ENCODE measurements at places on chromosomes 3 and 15.

GRCh38 chr3:113212150-113212843, 940 bp downstream of the BOC start:
- DNase-seq, result no peak

DNA sequence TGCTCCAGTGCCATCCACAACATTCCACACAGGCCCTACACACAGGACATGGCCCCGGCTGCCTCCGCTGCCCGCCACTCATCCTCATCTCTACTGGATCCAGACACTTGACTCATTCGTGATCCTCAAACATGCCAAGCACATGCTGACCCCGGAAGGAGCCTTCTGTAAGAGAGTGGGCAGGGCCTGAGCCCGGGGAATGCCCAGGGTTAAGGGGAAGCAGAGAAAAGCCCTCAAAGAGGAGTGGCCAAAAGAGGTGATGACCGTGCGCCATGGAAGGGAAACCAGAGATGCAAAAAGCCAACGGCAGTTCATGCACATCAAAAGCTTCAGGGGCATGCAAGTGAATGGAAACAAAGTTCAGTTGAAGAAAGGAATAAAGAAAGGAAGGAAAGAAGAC, 46.1 kb downstream of the RFTN1 start:
- DNase-seq, result peak; percentile 41

DNA sequence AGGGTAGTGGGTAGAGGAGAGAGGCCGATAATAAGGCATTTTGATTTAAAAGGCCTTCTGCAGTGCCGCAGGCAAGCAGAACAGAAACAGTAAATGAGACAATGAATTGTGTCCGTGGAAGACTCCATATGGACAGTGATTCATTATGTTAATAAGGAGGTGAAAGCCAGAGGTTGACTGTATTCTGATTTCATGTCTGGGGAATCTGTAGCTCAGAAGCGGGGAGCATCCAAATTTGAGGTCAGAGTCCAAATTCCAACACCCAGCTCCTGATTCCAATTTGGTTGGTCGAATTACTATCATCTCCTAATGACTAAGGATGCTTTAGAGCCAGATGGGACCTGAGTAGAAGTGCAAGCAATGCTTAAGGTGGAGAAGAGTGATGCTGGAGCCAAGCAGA, 1.0 kb upstream of the TBC1D21 start:
- no peak for DNase-seq

DNA sequence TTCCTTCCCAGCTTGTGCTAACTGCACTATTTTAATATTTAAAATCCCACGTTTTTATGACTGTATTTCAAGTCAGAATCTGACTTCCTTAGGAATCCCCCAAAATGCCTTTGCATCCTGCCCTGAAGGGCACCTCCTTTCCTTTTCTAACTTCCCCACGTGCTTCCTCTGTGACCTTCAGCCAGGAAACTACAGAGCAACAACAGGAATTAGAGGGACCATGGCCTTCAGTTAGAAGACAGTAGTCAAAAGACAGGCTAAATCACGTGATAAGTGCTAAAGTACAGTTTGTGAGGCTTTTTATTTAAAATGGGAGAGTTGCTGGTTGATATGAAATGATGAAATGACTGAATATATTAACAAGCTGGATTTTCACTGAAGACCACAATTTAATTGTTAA, 11.8 kb upstream of the ABHD10 start:
- DNase-seq, result no peak

DNA sequence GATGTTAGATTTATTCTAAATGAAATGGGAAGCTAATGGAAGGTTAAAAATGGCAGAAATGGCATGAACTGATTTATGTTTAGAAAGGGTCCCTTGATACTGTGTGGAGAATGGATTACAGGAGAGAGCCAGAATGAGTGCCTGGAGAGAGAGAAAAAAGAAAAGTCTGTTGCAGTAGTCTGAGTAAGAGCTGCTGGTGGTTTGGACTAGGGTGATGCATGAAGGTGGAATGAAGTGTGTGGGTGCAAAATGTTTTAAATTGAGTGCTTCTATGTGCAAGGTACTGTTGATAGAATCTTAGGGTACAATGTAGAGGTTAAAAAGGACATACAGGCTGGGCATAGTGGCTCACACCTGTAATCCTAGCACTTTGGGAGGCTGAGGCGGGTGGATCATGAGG, 11.4 kb upstream of the MGA start:
- no peak for DNase-seq

DNA sequence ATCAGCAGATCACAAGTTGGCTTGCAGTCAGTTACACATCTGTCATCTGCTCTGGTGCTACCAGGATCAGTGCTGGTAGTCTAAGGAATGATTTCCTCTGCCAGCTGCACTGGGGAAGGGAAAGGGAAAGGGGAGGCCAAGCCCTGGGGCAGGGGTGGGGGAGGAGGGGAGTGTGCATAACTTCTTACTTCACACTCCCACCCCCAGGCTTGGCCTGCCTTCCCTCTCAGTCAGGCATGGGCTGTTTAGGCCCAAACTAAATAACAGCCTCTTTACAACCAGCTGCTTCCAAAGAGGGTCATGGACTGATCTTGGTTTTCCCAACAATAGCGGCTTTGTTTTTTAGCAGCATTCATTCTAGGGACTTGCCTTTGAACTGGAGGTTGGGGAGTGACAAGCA, 86.1 kb upstream of the PSMD6 start:
- no peak for DNase-seq

DNA sequence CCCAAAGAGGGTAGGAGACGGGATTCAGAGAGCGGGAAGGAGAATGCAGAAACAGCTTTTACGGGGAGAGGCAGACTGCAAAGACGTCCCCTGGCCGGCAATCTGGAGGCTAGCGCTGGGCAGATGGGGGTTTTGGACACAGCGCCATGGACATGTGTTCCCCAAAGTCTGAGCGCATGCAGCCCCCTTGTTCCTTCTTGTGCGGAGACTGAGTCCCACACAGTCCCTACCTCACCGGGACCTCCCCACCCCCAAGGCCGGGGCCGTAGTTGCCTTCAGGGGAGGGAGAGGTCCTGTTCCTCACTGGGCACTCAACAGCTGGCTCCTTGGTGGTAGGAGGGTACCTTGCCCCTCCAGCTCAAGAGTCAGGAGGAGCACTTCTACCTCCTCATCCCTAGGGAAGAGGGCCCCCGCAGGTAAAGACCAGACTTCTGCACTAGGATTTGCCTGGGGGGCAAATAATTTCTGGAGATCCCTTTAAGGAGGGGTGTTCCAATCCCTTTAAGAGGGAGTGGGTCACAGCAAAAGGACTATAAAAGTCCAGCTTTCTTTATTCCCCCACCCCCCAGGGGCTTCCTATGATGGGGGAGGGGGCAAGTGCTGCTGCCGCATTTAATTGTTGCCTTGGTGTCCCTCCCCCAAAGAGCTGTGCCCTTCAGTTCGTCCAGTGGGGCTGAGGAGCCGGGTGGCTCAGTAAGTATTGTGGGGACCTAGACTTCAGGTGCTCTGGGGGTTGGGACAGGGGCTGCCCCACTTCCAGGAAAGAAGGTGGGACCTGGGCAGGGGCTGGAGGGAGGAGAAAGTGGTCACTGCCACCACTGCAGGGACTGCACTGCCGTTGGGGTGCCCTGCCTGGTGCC, 3.6 kb upstream of the BAHD1 start:
- no peak for DNase-seq

- no peak for DNase-seq
These were observed 29.4 kb upstream of the ARID3B start for GRCh38 chr15:74511583-74511982.

DNA sequence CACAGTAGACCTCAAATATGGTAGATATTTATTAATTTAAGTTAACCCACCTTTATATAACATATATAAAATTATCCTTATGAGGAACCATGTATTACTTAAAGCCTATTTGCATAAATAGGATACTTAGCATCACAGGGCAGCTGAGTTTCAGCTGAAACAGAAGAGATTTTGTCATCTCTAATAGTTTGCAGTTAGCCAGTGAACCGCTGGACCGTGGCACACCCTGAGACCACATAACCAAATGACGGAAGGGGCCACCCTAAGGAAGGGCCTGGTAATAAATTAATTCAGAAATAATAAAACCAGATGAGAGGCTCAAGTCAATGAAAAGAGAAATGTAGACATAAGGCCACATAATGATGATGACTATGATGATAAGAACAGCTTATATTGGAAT, 107.7 kb downstream of the MYO5A start:
- no peak for DNase-seq

GRCh38 chr3:34405159-34405558, 606.7 kb downstream of the PDCD6IP start:
- DNase-seq, result no peak

- no peak for DNase-seq
These were observed 6.5 kb downstream of the ABHD6 start for GRCh38 chr3:58243976-58244585.

DNA sequence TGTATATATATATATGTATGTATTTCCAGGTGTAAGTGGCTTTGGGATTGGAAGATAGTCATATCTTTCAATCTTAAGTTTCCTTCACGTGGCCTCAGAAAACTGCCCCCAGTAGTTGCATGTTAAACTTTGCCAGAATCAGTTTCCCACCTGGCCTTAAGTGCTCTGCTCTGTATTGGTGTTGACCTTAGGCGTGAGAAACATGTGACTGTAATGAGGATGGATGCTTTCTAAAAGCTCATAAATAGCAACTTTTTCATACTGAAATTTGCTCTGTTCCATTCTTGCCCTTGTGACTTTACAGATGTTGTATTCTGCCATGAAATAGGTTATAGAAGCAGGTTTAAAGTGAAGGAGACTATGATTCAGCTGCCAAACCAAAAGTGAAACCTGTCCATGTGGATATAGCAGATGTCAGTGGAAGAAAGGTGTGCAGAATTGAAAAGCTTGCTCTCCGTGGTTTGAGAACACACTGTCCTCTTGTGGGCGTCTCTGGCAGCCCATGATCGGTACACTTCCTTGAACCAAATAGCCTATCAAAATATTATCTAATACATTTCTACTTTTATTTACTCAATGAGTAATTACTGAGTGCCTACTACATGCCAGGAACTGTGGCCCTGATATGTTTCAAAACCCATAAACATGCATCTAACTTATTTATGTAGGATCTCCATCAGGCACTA, 15.8 kb downstream of the SCG5 start:
- DNase-seq, result no peak

- no peak for DNase-seq
These were observed 89.3 kb upstream of the IGSF10 start for GRCh38 chr3:151550025-151550618.

- DNase-seq, result no peak
These were observed 129.4 kb downstream of the PGPEP1L start for GRCh38 chr15:98878172-98878571.

DNA sequence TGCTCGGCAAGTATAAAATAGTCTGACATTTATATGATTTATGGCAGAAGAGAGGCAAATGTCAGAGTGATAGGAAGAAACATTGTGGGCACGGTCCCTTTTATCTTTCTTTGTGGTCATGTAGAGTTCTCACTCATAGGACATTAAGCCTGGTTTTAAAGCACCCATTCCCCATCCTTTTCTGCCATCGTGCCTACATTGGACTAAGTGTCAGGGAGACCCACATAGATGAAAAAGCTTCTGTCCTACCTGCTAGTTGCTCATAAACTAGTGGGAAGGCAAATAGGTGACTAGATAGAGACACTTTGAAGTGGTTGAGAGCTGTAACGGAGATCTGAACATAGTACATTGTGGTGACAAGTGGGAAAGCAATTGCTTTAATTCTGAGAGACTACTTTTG, 155.7 kb downstream of the B3GALNT1 start:
- DNase-seq, result no peak

GRCh38 chr3:184603151-184604030, 41.8 kb downstream of the EPHB3 start:
- DNase-seq, result no peak

DNA sequence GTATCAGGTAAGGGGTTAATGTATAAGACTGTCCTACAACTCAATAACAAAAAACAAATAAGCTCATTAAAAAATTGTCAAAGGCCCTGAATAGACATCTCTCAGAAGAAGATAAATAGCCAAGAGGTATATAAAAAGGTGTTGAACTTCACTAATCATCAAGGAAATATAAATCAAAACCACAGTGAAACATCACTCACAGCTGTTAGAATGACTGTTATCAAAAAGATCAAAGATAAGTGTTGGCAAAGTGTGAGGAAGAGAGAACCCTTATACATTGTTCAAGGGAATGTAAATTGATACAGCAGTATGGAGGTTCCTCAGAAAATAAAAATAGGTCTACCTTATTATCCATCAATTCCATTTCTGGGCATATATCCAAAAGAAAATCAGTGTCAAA, 95.5 kb downstream of the FILIP1L start:
- no peak for DNase-seq

DNA sequence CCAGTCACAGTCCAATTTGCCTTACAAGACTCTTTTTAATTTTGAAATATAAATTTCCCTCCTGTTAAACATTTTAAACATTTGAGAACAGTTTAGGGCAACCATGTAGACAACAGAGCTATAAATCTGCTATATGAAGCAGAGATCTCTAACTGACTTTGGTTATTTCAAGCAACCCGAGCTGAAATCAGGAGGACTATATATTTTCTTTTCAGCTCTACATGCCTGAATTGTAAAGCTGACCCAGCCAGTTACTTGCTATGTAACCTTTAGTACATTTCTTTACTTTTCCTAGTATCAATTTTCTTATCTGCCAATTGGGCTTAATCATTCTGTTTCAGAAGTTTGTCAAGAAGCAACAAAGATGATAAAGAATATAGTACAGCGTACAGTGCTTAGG, 457.4 kb upstream of the NECTIN3 start:
- DNase-seq, result no peak

GRCh38 chr3:43998370-43998835, 243.3 kb upstream of the TOPAZ1 start:
- DNase-seq, result no peak

- DNase-seq, result peak; percentile 84
These were observed 52.2 kb downstream of the TP53BP1 start for GRCh38 chr15:43440721-43441281.

GRCh38 chr3:100682056-100682853, 27.0 kb upstream of the TFG start:
- no peak for DNase-seq

DNA sequence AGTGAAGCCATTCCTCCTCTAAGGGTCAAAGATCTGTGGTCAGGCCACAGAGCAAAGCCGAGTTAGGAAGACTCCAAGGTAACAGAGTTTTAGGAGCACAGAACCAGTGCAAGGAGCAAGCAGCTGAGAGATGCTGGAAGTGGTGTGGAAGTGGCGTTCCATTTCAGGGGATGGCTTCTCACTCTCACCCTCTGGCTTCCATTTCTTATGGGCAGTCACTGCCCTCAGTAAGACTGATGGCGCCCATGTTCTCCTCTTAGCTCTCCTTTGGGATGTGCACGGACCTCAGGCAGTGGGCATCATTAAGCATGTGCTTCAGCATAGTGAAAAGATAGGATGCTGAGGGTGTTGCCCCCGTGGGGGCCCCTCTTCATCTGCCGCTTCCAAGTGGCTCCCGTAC, 90.3 kb downstream of the ASB7 start:
- no peak for DNase-seq

- no peak for DNase-seq
These were observed 134.4 kb downstream of the PLOD2 start for GRCh38 chr3:146026547-146026946.

GRCh38 chr3:13574083-13574797, 25.3 kb downstream of the FBLN2 start:
- DNase-seq, result no peak

- DNase-seq, result peak; percentile 70
These were observed 7.7 kb downstream of the SNX4 start for GRCh38 chr3:125512135-125512920.

- peak; percentile 43 for DNase-seq
These were observed 7.2 kb downstream of the FAH start for GRCh38 chr15:80159811-80160569.

- no peak for DNase-seq
These were observed 4.7 kb upstream of the DIS3L start for GRCh38 chr15:66288551-66289185.

- DNase-seq, result no peak
These were observed 6.1 kb downstream of the ERICH6 start for GRCh38 chr3:150697646-150698045.

- no peak for DNase-seq
These were observed 60.0 kb upstream of the GADL1 start for GRCh38 chr3:30954426-30954825.

All from activated CD4-positive, alpha-beta T cell treated with anti-CD3 and anti-CD28 coated beads, Interleukin-2, Interleukin-4, amounts not matched to agents 100 ng/mL and 50 ng/mL, durations not matched to agents 16 hours and 8 hours (primary cell).